ENCODE measurements at places on chromosomes 4 and X.

DNA sequence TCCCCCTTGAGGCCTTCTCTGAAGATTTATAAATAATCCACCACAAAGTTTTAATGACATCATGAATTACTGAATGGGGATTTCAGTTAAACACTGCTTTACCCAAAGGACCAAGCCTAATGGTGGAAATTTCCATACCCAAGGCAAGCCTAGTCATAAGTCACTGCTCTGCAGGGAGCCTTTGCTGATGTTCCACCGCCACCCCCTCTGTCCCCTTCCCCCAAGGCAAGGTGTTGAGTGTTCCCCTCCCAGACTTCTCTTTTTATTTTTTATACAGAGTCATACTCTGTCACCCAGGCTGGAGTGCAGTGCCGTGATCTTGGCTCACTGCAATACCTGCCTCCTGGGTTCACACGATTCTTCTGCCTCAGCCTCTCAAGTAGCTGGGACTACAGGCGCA is 76.4 kb upstream of the FUNDC1 start:
- no peak for DNase-seq

GRCh38 chrX:154412468-154412867 is 1.1 kb downstream of the TAFAZZIN start:
- no peak for DNase-seq

DNA sequence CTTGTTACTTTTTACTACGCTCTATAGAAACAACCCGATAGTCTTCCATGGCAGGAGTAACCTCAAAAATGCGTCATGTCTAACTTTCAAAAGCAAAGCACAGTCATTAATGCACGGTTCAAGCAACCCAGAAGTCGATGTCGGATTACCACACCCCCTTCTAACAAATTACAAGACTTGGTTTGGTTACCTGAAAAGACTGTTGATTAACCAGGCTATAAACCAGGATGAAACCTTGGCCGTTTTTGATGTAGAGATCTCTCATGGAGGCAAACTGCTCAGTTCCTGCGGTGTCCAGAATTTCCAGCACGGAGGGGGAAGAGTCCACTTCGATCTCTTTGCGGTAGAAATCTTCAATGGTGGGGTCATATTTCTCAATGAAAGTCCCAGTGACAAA is 2.4 kb downstream of the RAP2C start:
- no peak for DNase-seq

DNA sequence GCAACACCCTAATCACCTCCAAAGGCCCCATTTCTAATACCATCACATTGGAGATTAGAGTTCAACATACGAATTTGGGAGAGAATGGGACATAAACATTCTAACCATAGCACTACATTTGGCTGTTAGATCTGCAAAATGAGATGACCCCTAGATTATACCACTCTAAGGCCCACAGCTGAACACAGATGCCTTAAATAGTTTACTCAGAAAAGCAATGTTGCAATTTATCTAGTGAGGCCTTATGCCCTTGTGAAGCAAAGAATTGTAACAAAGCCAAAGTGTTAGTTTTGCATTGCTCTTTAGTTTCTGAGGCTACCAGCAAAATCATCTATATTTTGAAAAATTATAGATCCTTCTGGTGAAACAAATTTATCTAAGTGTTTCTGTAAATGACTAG is 31.6 kb upstream of the ARHGEF6 start:
- no peak for DNase-seq

GRCh38 chr4:128813965-128814364 is 4.5 kb downstream of the JADE1 start:
- no peak for DNase-seq

DNA sequence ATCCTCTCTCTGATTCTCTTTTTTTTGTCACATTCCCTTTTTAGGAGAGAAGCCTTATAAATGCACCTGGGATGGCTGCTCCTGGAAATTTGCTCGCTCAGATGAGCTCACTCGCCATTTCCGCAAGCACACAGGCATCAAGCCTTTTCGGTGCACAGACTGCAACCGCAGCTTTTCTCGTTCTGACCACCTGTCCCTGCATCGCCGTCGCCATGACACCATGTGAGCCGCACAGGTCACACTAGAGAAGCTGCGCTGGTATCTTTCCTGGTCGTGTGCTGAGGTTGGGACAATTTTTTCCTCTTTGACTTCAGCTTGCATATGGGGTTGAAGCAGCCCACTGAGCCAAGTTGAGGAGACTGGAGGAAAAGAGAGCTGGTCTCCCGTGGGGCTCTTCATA is 52.1 kb downstream of the KLF8 start:
- no peak for DNase-seq

GRCh38 chr4:56314207-56314915 is 72.9 kb downstream of the AASDH start:
- no peak for DNase-seq

GRCh38 chrX:97846718-97847237 is 963.1 kb downstream of the RPA4 start:
- DNase-seq = no peak

DNA sequence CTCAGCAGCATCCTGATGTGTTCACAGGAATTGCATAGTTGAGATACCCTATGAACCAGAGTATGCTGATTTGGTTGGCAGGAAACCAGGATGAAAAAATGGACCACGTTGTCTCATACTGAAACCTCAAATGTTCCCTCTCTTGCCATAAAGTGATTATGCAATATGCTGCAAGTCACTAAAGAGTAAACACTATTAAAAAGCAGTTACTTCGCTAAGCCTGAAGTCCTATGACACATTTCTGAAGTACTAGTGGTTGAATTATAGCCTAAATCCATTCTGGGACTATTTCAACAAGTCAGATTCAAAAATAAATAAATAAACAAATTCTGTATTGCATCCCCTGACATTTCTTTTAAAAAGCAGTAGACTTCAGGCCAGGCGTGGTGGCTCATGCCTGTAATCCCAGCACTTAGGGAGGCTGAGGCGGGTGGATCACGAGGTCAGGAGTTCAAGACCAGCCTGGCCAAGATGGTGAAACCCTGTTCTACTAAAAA is 106.0 kb upstream of the NAP1L5 start:
- no peak for DNase-seq

DNA sequence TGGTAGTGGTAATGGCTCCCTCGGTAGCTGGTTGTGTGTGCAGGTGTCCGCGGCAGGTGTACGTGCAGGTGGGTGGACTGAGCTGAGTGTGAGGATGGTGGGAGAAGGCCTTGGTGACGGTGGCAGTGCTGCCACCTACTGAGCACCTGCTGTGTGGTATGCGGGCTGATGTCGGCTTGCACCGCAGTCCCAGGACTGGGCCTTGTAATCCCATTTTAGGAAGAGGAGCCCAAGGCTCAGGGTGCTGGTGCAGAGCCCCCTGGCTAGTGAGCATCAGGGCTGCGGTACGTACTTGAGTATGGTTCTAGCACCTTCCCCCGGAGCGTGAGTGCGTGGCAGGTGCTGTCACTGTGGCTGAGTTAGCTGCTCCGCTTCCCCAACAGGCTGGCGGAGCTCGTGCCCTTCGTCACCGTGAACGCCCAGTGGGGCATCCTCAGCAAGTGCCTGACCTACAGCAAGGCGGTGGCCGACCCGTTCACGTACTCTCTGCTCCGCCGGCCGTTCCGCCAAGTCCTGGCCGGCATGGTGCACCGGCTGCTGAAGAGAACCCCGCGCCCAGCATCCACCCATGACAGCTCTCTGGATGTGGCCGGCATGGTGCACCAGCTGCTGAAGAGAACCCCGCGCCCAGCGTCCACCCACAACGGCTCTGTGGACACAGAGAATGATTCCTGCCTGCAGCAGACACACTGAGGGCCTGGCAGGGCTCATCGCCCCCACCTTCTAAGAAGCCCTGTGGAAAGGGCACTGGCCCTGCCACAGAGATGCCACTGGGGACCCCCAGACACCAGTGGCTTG is 5.7 kb upstream of the CPZ start:
- DNase-seq = no peak

GRCh38 chrX:32893751-32894150 is 317.6 kb downstream of the DMD start:
- DNase-seq = no peak

GRCh38 chrX:148947399-148947975 is 447.1 kb downstream of the AFF2 start:
- no peak for DNase-seq

GRCh38 chr4:183950536-183950935 is 45.4 kb downstream of the STOX2 start:
- DNase-seq = no peak

- no peak for DNase-seq
Measured at GRCh38 chrX:10030570-10030969, 63.4 kb downstream of the CLDN34 start.

DNA sequence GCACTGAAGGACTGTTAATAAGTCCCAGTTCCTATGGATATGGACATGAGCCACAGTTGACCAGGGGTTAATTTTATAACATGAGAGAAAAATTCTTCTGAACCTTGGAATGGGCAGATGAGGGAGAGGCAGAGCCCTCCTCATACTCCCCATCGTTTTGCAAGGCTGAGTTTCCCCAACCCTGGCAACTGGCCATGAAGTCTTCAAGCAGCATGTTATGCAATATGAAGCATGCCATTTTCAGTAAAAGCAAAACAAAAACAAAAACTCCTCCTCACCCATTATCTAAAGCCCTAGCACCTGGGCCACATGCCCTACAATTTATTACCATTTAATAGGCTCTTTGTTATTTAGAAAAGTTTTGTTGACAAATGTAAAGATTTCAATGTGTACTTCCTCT is 64.5 kb downstream of the GPC4 start:
- no peak for DNase-seq

GRCh38 chr4:41957634-41958033 is 22.4 kb downstream of the TMEM33 start:
- DNase-seq = no peak

GRCh38 chr4:8215001-8215427 is 15.9 kb downstream of the SH3TC1 start:
- no peak for DNase-seq

- no peak for DNase-seq
Measured at GRCh38 chr4:25141592-25141991, 18.7 kb downstream of the SEPSECS start.

DNA sequence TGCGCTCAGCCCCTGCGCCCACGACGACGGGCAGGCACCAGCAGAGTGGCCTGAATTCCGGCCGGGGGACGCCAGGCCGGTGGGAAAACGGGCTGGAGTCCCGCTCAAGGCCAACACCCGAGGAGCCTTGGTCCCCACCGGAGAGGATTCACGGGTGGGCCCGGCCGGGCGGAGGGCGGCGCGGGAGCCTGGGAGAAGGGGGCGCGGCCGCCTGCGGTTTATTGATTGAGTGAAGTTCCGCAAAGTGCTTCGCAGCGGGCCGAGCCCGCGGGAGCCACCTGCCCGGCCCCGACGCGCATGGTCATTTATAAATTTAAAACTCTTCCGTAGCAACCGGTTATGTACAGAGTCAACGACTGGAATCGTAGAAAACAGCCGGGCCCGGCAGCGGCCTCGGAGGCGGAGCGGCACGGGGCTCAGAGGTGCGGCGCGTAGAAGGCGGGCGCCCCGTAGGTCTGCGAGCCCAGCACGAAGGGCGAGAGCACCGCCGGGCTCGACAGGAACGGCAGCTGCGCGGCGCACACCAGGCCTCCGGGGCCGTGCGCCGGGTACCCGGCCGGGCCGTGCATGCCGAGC is 3.6 kb downstream of the NKX1-1 start:
- no peak for DNase-seq

- no peak for DNase-seq
Measured at GRCh38 chr4:82898322-82899243, 2.0 kb upstream of the THAP9 start.

- DNase-seq = no peak
Measured at GRCh38 chrX:141989815-141990214, 86.1 kb downstream of the MAGEC1 start.

- no peak for DNase-seq
Measured at GRCh38 chr4:25144870-25145481, 15.3 kb downstream of the SEPSECS start.

- DNase-seq = no peak
Measured at GRCh38 chr4:106588891-106589290, 220.3 kb upstream of the GIMD1 start.

GRCh38 chr4:38920186-38920585 is 52.6 kb downstream of the FAM114A1 start:
- DNase-seq = no peak

DNA sequence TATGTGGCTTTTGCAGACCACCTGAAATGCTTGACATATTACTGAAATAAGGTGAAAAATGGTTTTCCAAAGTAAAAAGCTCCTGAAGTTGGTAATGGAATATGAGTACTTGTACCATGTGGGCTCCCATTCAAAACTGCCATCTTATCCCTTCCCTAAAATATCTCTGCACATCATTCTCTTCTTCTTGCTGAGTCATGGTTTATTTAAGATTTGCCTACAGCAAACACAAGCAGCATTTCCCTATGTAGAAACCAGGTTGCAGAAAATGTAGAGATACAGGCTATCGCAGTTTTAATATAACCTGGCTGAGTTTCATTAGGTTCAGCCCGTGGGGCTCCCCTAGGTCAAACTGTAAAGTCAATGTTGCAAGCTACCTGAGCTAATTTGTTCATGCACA is 270.1 kb downstream of the NLGN4X start:
- no peak for DNase-seq

- DNase-seq = no peak
Measured at GRCh38 chrX:11421805-11422524, 128.8 kb downstream of the AMELX start.

DNA sequence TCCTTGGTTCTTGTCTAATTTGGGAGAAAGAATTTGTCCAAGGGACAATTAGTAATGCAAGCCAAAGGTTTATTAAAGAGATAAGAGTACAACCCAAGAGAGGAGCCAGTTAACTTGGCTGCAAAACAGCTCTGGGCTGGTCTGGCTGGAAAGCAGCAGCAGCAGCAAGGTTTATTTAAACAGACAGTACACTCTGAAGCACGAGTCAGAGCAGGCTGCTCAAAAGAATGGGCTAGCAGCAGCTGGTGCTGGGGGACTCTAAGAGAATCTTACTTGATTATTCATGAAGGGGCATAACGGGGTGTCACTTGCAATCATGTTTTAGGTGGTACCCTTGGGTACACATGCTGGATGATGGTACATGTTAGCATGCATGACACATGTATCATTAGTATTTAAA is 17.1 kb upstream of the CT47C1 start:
- DNase-seq = no peak

GRCh38 chrX:23841847-23842522 is 59.0 kb downstream of the SAT1 start:
- no peak for DNase-seq

DNA sequence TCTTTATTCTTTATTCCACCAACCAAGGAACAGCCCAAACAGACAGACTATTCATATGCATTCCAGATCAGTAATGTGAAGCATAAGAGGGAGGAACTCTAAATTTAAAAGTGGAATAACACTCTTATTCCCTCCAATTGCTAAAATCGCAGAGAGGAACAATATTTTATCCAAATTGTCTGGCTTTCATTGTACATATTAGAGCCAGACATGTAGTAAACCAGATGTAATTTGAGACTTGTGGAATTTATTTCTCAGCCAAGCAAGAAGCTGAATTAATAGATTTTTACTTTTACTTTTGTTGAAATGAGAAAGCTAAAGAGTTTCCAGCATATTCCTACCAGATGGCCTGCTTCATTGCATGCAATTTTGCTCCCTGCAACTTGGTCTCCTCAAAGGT is 674.6 kb upstream of the SLIT2 start:
- no peak for DNase-seq

GRCh38 chrX:38260231-38260630 is 39.6 kb upstream of the SRPX start:
- DNase-seq = no peak

GRCh38 chrX:102840871-102841705 is 96.0 kb upstream of the RAB40AL start:
- DNase-seq = no peak

- no peak for DNase-seq
Measured at GRCh38 chr4:144410230-144410783, 235.6 kb upstream of the HHIP start.

GRCh38 chr4:106238820-106239420 is 77.1 kb downstream of the TBCK start:
- DNase-seq = no peak

- DNase-seq = no peak
Measured at GRCh38 chr4:8494983-8495548, 54.5 kb downstream of the TRMT44 start.

All from activated CD8-positive, alpha-beta memory T cell treated with anti-CD3 and anti-CD28 coated beads for 1 hour (primary cell).